AG10803 (cell line): ENCODE measurements at places on chromosomes 7 and 10.

DNA sequence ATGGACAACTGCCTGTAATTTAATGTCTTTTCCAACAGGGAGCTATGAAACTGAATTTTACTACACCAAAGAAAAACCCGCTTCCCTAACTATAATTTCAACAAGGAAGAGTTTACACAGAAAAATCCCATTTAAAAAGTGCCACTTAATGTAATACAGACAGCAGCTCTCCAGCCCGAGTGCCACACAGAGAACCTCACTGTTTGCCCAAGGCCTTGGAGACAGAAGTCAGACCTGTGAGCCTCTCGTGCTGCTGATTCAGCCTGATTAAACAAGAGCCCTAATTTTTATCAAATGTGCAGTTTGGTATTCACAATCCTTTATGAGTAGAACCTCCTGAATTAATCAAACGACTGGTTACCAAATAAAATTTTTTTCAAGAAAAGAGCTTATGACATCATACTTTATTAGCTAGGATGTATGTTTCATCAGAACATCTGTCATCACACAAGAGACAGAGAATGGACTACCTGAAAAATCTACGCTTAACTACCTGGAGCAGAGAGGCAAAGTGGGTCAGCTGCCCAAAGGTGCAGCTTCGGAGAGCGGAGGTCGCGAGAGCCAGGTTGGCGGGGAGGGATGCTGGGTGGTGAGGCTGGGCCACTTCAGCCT is 543.6 kb downstream of the SDK1 start:
- no peak for DNase-seq

- DNase-seq, result peak; percentile 67
Measured at GRCh38 chr7:80386686-80387085, 125.2 kb downstream of the GNAT3 start.

DNA sequence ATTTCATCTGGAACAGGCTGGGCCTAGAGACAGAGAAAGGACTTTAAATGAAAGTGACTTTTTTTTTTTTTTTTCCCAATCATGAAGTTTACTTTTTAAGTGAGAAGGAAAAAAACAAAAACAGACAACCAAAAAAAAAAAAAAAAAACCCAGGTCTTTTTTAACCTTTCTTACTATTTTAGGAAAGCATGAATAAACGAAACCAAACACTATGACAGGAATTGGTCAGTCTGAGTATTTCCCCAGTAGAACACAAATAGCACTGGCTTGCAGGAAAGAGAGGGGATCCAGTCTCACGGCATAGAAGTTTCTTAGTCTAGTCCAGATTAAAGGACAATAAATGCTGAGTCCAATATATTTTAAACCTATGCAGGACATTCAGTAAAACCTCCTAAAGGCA is 180.5 kb upstream of the CCDC6 start:
- no peak for DNase-seq

- peak; percentile 66 for DNase-seq
Measured at GRCh38 chr7:2104716-2105115, 128.0 kb downstream of the MAD1L1 start.

DNA sequence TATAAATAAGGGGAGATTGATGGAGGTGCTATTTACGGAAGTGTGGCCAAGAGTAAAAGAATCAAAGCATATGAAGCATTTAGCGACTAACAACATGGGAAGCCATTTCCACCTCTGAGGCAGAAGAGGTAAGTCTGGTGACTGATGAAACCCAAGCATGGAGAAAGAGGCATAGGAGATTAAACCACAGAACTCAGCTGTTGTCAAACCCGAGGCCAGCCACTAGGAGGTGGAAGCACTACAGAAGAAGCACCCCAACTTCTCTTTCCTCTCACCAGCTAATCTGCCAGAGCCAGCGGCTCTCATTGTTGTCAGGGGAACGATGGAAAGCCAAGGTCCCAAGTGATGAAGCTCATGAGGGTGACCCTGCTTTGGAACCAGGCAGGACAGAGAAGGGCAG is 19.6 kb upstream of the CNTNAP2 start:
- no peak for DNase-seq

DNA sequence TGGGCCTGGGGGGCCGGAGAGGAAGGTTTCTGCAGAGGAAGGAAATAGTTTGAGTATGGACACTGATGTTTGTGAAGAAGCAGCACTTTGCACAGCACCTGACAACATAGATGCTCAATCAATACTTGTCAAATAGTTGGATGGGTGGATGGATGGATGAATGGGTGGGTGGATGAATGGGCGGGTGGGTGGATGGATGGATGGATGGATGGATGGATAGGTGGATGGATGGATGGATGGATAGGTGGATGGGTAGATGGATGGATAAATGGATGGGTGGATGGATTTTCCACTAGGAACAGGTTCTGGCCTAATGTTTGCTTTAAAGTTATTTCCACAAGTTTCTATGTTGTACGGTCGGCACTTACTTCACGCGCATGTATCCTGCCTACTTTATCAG is 45.3 kb downstream of the COL17A1 start:
- DNase-seq, result no peak

DNA sequence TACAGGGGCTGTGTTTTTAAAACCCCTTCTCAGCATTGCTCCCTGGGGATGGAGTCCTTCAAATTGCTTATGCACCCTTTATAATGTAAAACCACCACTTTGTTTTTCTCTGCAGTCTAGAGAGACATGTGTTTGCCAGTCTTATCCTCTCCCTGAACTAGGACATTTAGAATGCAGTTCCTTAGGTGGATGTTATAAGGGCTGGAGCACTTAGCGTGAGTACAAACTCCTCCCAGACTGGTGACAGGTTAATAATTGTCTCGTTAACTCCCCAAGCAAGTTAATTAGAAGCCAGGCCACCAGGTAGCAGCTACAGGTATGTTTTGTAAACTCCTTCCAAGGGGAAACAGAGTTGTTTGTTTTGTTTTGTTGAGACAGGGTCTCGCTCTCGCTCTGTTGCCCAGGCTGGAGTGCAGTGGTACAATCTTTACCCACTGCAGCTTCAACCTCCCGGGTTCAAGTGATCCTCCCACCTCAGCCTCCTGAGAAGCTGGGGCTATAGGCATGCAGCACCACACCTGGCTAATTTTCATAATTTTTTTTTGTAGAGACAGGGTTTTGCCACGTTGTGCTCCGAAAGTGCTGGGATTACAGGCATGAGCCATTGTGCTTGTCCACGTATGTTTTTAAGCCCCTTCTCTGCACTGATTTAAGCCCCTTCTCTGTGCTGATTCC is 100.2 kb downstream of the FAM107B start:
- DNase-seq, result no peak

GRCh38 chr7:151320263-151320845 is 21.3 kb upstream of the NUB1 start:
- DNase-seq, result no peak

DNA sequence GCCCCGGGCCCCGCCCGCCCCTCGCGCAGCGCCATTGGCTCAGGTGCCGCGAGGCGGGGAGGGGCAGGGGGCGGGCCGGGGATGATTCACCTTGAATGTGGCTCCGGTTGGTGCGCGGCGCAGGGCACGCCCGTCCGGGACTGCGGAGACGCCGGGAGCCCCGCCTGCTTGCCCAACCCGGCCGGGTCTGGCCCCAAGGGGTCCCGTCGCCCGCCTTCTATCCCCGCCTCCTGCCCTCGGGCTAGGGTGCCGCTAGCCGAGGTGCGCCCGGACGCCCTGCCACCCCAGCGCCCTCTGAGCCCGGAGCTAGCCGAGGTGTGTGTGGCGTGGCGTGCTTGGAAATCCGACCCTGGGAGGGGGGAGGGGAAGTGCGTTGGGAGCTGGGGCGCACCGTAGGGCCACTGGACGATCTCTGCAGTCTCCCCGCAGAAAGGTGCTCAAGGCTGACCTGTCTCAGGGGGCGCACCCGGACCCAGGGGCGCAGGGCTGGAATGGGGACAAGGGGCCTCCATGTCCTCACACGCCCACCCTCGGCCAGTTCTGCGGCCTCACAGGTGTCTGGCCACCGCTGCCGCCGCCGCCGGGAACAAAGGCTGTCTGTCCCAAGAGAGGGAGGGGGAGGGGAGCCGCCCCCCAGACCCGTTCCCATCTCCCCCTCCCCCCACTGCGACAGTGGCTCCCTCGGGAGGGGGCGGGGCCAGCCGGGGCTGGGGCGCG is 168.9 kb downstream of the NRF1 start:
- DNase-seq, result no peak

- peak; percentile 48 for DNase-seq
Measured at GRCh38 chr10:130300608-130301020, 164.4 kb downstream of the GLRX3 start.

DNA sequence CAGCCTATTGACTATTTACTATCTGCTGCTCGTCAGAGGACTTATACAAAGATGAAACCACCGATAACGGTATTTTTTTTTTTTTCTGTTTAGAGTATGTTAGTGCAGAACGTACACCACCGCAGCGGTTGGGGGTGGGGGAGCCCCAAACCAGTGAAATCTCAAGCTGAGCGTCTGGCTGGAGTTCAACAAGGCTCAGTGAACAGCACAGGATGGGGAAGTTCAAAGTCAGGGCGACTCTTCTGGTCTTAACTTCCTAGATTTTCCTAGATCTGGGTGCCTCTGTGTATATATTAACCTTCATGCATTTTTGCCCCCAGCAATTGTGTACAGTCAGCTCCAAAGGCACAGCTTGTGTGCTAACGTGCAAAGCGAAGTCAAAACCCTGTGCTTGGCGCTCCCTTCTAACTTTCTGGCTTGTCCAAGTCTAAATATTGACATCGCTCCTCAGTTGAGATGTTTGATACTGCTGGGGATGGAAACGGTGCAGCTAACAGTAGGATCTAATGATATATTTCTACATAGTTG is 1.1 kb downstream of the RHOBTB1 start:
- peak; percentile 60 for DNase-seq

- DNase-seq, result no peak
Measured at GRCh38 chr10:15334650-15335323, 36.3 kb downstream of the FAM171A1 start.

GRCh38 chr10:10921826-10922461 is 95.7 kb upstream of the CELF2 start:
- no peak for DNase-seq

- DNase-seq, result no peak
Measured at GRCh38 chr7:1942941-1943289, 272.8 kb downstream of the ELFN1 start.

DNA sequence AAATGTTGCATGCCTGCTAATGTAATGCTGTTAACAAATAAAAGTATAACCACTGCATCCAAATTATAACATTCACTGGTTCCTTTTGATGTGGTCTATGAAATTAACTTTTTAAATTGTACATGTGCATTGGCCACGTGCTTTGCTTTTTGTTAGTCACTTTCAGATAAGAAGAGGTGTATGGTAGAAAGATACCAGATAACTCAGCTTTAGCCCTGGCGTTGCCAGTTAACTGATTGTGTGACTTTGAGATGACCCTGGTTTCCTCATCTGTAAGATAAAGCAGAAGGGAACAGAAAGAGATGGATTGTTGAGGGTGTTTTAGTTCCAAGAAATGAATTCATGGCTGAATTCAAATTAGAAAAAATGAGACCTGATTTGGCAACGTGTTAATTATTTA is 1.9 kb upstream of the TRDMT1 start:
- no peak for DNase-seq

GRCh38 chr7:51226063-51226755 is 90.4 kb downstream of the COBL start:
- no peak for DNase-seq

GRCh38 chr7:39349452-39350123 is 216.6 kb upstream of the YAE1 start:
- DNase-seq, result no peak

DNA sequence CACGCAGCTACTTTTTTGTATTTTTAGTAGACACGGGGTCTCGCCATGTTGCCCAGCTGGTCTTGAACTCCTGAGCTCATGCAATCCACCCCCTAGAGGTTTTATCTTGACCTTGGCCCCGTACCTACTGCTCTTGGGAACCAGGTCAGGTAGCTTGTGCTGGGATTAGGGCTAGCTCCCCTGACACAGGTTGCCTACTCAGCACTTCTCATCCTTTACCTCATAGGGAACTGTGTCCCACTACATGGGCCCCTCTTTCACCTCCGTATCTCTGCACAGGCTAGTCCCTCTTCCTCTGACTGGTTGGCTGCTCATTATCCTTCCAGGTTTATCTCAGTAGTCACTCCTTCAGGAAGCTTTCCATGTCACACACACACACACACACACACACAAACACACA is 58.0 kb upstream of the ITPRID1 start:
- no peak for DNase-seq

- no peak for DNase-seq
Measured at GRCh38 chr7:14419531-14419930, 430.1 kb upstream of the ETV1 start.

- no peak for DNase-seq
Measured at GRCh38 chr10:73247509-73248258, 629 bp upstream of the DNAJC9 start.

DNA sequence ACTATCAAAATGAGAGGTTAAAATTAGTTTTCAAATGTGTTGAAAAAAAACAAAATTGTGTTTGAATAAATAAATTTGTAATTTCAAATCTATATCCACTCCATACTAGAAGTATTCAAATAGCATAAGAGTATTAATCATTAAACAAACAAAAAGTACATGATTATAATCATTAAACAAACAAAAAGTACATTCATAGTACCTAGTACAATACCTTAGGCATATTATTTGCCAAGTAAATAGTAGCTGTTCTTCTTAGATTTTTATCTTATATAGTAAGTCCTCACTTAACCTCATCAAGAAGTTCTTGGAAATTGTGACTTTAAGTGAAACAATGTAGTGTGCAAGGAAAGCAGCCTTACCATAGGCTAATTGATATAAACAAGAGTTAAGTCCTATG is 349.3 kb upstream of the VWC2 start:
- DNase-seq, result no peak

GRCh38 chr10:62177111-62177510 is 91.5 kb downstream of the RTKN2 start:
- no peak for DNase-seq

DNA sequence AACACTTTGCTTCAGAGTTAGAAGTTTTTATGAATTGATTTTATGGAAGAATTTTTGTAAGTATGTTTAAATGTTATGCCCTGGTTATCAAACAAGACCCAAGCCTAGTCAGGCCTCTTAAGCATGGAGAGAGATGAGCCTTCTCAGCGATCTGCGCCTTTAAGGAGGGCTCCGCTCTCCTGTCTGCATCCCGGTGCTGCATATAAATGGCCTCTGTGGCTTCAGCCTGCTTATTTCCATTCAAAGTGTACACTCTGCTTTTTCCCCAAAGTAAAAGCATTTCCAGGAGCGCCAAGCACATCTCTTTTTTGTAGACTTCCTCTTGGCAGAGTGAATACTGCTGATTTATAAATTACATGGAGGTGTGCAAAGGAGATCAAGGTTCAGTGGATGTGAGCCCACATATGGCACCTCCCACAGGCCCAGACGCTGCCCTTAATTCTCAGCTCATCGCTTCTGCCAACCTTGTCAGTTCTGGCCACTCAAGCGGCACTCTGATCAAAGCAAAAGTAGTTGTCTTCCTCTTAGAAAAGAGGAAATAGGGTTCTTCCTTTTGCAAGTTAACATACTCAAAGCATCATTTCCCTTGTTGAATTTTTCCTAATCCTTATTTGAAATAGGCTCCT is 70.0 kb upstream of the SFMBT2 start:
- DNase-seq, result no peak

- DNase-seq, result no peak
Measured at GRCh38 chr10:5681930-5682329, 2.7 kb upstream of the TASOR2 start.

- peak; percentile 18 for DNase-seq
Measured at GRCh38 chr10:89837165-89838043, 136.0 kb downstream of the KIF20B start.

GRCh38 chr10:44792119-44792775 is 118.9 kb upstream of the TMEM72 start:
- no peak for DNase-seq
